MCF 10A (cell line): ENCODE measurements at places on chromosomes 12 and 14. TPM values are rescaled to one million over a fixed set of nuclear protein-coding genes. Genes with fewer than 3 reads are reported as not detected.
A peak's percentile ranks its signal among the peaks of the same experiment; 100 is the strongest.

Gene TRMT5
- total RNA-seq: 15.7 and 17.5 TPM in 2 replicates

DNA sequence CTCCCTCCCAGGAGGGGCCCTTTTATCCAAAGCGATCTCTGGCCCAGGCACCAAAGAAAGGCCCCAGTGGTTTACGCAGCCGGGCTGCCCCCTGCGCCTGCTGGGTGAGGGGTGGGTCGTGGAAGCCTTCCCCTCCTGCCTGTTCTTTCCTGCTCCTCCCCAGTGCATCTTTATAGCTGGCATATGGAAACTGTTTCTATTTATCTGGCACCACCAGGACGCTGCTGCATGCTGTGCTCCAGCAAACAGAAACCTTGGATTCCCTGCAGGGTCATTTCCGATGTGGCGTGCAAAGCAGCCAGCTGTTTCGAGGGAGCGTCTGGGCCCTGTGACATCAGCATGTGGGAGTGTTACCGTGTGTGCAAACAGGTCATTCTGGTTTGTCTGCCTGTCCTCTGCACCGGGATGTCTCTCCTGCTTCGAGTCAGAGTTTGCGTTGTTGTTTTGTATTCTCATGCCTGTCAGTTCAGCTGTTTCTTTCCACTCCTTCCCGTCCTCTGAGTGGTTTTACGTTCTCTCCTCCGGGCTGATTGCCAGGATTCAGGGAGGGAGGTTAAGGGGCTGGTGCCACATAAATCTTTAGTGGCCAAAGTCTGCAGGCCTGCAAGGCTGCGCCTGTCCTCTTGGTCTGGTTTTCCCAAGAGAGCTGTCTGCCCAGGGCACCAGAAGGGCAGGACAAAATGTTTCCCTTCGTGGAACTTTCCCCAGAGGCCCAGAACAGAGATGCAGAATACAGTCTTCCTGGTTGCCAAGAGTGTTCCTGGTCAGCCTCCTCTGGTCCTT is 24.6 kb downstream of the TPCN1 start:
- DNase-seq: peak; percentile 87
- H3K4me3 ChIP-seq: peak overlapping the region; percentile 72
- peak overlapping the region; percentile 89 for H3K27ac ChIP-seq
- H3K36me3 ChIP-seq: peaks cover 46% of the 10 kb centered on the region
- H3K27me3 ChIP-seq: no peaks in the 10 kb centered on the region

Gene BBOF1
- total RNA-seq: 2.0 and 4.2 TPM in 2 replicates

Gene RFX4
- not detected in 2 replicates for total RNA-seq

Gene SAMD4A
- 60.6 and 63.5 TPM in 2 replicates for total RNA-seq

DNA sequence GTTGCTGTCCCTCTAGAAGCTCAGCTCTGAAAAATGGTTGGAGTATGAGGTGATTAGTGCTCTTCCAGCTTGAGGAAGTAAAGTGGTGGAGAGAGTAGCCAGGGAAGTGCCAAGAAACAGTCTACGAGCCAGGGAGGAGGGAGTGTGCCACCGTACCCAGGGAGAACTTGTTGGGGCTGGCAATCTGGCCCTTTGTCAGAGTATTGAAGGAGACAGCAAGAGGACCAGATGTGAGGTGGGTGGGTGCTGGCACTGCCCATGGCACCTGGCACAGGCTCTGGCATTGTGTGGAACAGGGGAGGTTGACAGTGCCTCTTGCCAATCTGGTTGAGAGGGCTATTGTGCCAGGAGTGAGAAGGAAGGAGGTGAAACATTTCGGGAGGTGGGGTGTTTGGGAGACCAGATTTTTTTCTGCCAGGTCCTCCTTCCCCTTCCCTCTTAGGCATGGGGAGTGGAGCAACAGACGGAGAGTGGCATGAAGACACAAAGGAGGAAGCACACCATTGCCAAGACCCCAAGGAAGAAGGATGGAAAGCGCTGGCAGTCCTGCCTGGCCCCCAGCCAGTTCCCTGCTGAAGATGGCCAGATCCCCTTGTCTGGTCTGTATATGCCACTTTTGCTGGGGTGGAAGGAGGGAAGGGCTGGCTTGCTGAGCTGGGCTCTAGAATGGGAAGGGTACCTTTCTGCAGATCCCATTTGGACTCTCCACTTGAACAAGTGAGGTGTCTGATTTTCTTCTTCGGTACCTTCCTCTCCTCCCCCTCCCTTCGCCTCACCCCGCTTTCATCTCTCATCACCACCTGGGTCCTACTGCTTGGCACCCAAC is 37.5 kb downstream of the ZFHX2 start:
- no peaks in the 10 kb centered on the region for H3K4me1 ChIP-seq
- H3K27me3 ChIP-seq: no peaks in the 10 kb centered on the region
- H3K27ac ChIP-seq: no peak overlapping the region
- H3K4me3 ChIP-seq: no peak overlapping the region
- no peak for DNase-seq
- no peaks in the 10 kb centered on the region for H3K36me3 ChIP-seq

Gene GPRC5D
- not detected in 2 replicates for total RNA-seq

Gene APOF
- total RNA-seq: not detected in 2 replicates

DNA sequence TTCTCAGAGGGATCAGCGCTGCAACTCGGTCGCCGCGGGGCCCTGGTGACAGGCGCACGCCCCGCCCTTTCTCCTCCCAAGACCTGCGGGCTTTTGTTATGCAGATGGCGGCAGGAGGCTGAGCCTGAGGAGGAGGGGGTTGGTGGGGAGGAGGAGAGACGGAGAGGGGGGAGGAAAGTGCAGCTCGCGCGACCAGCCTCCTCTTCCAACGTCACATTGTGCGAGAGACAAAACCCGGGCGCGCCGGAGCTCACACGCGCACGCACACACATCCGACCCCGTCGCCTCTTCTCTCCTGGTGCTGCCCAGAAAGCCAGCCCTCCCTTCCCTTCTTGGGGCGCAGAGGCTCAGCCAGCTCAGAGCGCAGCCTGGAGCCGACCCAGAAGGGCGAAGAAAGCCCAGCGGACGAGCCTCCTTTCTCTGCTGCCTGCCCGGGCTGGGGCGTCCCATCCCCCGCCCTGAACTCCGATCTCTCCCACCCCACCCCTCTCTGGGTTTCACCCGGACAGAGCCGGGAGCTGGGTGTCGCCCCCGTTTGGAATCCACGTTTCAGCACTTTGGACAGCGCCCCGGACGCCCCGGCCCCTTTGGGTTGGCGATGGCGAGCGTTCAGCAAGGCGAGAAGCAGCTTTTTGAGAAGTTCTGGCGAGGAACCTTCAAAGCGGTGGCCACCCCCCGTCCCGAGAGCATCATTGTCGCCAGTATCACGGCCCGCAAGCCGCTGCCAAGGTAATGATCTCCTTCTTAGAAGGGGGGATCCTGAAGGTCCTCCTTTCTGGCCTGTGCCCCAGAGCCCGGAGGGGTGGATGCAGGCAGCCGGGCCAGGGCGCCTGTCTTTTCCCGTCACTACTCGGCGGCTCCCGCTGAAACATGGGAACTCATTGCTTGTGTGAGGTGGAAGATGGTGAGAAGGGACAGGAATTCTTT is at the start of gene SRRM4:
Gene SRRM4 (plus strand): TSS at position 257 of the 927 bp plus-strand sequence. CDS start 342 bp downstream, at position 599.
- H3K27me3 ChIP-seq: no peaks in the 10 kb centered on the region
- no peak within 1 kb of the TSS for H3K4me3 ChIP-seq
- no peak for DNase-seq
- H3K27ac ChIP-seq: no peak within 1 kb of the TSS
- no peaks in the 10 kb centered on the region for H3K36me3 ChIP-seq

Gene COX8C
- total RNA-seq: not detected in 2 replicates

- H3K27ac ChIP-seq: peak overlapping the region; percentile 79
- no peaks in the 10 kb centered on the region for H3K36me3 ChIP-seq
- peak; percentile 33 for DNase-seq
Measured at GRCh38 chr14:85439696-85440328, 90.1 kb upstream of the FLRT2 start.
